ENCODE measurements at places on chromosomes 1 and 21.

GRCh38 chr1:150008699-150009098 is 1.8 kb downstream of the OTUD7B start:
- no peak for DNase-seq

- DNase-seq, result no peak
Observed at GRCh38 chr21:41801321-41802197, 34.7 kb upstream of the RIPK4 start.

GRCh38 chr1:28190996-28191645 is 14.6 kb upstream of the PTAFR start:
- DNase-seq, result no peak

DNA sequence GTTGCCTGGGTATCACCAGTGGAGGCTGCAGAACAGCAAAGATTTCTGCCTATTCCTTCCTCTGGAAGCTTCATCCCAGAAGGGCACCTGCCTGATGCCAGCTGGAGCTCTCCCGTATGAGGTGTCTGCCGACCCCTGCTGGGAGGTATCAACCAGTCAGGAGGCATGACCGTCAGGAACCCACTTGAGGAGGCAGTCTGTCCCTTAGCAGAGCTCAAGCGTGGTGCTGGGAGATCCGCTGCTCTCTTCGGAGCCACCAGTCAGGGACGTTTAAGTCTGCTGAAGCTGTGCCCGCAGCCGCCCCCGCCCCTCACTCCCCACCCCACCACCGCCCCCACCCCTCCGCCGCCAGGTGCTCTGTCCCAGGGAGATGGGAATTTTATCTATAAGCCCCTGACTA is 23.1 kb upstream of the HFM1 start:
- DNase-seq, result no peak

DNA sequence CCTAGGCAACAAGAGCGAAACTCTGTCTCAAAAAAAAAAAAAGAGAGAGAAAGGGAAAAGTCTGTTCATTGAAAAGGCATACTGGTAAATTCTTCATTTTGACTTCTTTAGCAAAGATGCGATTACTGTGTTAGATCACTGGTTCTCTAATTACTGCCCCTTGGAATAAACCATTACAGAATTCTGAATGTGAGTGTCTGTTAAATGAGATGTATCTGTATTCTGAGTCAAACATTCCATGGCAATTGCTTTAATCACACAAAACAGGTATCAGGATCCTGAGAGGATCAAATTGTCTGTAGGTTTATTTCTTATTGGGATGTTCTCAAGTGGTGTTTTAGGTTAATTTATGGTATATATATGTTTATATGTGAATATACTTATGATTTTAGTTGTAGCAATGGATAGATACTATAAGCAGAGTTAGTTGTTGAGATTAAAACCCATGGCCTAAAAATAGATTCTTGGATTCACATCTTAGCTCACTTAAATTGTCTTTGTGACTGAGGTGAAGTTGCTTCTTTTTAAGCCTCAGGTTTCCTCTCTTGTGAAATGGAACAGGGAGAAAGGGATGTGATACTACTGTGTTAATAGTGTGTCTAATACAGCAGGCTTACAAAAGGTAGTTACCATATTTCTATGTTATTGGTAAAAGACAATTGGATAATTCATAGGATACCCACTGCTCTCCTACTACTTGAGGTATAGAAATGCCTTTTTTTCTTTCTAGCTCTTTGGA is 16.2 kb downstream of the SRRM1 start:
- DNase-seq, result no peak

DNA sequence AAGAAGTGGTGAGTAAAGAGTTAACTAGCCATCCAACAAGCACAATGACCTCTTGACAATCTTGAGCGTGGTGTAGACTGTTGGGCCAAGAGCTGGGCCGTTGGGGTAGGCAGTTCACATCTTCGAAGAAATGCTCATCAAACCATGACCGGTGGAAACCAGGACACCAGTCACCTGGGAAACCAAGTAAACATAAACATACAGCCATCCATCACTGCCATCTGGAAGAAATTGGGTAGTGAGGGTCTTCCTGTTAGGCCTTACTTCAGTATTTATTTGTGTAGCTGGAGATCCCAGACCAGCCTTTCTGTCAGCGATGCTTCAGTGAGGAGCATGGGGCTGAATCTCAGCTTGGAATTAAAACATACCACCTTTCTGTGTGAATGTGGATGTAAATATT is 108.1 kb upstream of the HAO2 start:
- no peak for DNase-seq

- DNase-seq, result peak; percentile 26
Observed at GRCh38 chr1:201999625-202000238, 10.7 kb upstream of the ELF3 start.

GRCh38 chr1:219367496-219367895 is 193.8 kb downstream of the LYPLAL1 start:
- no peak for DNase-seq

GRCh38 chr1:175188936-175189335 is 3.6 kb downstream of the KIAA0040 start:
- DNase-seq, result peak; percentile 62

DNA sequence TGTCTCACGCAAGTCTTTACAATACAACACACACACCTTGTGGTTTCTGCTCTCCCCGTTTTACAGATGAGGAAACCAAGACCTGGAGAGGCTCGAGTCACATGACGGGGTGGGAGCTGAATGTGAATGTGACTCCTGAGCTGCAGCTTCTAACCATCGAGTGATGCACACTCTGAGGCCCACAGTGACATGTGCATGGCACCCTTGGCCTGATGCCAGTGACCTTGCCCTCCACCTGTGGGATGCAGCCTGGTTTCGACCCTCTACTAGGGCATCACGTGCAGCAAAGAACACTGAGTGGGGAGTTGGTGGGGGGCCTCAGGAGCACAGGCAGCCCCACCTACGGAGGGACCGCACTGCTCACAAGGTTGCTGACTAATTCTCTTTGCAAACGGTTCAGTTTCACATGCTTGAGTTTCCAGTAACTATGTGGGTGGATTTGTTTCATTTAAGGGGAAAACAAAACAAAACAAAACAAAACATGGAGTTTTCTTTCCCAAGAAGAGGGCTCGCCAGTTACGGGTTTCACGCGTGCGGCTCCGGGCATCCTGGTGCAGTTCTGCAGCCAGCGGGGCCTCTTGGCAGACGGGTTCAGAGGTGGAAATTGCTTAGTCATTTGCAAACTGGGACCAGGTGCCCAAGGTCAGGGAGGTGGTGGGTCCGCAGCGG is 22.9 kb downstream of the SPSB1 start:
- peak; percentile 67 for DNase-seq

DNA sequence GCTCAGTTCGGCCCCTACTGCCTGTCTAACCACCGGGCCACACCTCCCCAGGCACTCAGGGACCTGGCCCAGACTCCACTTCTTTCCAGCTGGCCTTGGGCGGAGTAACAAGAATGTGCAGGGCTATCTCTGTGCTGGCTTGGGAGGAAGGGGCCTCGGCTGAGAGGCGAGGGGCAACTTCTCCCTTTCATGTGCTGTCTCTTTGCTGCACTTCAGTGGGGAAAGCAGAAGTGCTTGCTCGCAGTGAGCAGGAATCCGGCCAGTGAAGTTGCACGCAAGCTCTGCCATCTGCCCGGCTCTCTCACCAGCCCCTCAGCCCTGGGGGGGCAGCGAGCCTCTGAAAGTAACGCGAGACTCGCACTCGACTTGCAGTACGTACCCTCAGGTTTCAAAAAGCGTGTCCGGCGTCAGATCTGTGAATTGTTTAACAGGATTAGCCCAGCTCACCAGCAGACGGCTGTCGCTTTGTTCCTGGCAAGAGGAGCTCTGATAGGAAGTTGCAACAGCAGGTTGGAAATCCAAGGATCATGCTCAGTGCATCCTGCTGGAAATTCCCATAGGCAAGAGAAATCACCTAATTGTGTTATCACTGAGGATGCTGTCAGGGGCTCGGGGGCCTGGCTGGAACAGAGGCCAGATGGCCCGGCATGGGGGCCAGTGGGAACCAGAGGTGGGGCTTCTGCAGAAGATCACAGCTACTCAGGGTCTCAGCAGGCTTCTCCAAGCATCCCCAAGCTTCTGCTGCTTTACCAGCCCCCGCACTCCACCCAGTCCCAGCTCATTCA is 221.1 kb downstream of the NPHP4 start:
- no peak for DNase-seq

- no peak for DNase-seq
Observed at GRCh38 chr1:46368791-46369190, 25.3 kb upstream of the FAAH start.

GRCh38 chr1:61120246-61120840 is 38.0 kb downstream of the NFIA start:
- DNase-seq, result no peak

- no peak for DNase-seq
Observed at GRCh38 chr1:115669886-115670285, 28.1 kb downstream of the VANGL1 start.

- DNase-seq, result no peak
Observed at GRCh38 chr1:232473900-232474299, 156.0 kb downstream of the SIPA1L2 start.

GRCh38 chr1:47709872-47710231 is 272.0 kb downstream of the FOXD2 start:
- no peak for DNase-seq

- DNase-seq, result no peak
Observed at GRCh38 chr1:36493524-36493923, 10.8 kb upstream of the CSF3R start.

DNA sequence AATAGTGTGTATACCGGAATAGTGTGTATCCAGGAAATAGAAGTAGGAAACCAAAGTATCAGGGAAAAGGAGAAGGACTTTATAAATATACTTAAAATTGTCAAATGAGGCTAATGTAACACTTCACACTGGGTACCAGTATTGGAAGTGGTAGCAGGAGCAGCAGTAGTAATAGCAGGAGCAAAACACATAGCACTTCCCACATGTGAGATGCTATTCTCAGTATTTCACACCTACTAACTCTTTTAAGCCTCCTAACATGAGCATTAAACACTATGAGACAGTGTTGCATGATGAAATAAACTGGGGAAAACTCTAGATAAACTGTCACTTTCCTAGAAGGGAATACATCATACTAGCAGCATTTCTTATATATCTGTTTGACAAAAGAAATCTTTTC is 376.7 kb downstream of the VAV3 start:
- no peak for DNase-seq

- peak; percentile 3 for DNase-seq
Observed at GRCh38 chr1:174209347-174210187, 50.2 kb downstream of the RABGAP1L start.

DNA sequence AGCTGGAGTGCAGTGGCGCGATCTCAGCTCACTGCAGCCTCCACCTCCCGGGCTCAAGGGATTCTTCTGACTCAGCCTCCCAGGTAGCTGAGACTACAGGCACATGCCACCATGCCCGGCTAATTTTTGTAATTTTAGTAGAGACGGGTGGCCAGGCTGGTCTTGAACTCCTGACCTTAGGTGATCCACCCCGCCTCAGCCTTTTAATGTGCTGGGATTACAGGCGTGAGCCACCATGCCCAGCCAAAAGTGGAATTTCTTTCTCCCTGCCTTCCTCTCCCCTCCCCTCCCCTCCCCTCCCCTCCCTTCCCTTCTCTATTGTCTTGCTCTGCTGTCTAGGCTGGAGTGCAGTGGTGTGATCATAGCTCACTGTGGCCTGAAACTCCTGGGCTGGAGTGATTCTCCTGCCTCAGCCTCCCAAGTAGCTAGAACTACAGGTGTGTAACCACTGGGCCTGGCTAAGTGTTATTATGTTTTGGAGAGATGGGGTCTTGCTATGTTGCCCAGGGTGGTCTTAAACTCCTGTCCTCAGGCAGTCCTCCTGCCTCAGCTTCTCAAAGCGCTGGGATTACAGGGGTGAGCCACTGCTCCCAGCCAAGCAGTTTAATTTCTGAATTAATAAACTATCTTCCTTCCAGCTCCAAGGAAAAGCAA is 10.0 kb upstream of the MACF1 start:
- DNase-seq, result no peak

DNA sequence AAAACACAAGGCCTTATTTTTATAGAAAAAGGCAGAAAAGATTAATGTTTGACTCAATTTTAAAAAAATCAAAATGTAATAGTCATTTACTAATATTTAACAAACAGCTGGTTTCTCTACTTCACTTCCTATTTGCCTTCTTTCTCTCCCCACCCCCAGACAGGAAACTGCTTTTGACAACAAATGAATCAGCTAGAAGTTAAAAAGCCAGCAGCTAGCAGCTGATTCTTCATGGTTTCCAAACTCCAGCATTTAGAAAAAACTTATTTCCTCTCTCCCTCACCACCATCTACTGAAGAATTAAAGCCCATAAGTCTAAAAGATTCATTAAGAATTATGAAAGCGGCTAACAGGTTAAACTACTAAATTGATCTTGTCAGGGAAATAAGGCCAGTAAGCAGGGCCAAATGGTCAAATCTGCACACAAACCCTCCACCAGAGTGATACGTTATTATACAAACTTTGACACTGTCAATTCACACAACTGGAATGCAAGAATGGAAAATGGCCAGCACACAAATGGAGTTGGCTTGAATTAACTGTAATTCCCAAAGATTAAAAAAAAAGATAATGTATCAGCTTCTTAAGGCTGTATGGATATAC is 4.0 kb downstream of the WDR26 start:
- DNase-seq, result no peak

DNA sequence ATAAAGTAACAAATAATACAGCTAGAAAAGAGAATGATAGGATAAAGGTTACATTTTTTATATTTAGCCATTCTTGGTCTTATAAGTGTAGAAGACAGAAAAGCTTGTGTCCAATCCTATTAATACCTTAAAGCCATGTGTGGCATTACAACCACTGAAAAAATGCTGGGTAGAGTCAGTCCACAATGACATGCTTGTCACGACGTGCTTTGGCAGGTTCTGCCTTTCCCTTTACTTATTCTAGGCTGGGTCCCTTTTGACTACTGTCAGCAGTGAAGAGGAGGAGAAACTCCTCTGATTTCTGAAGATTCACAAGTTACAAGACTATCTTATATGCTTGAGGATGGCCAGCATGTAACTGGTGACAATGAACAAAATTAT is 14.6 kb upstream of the AIM2 start:
- DNase-seq, result no peak

DNA sequence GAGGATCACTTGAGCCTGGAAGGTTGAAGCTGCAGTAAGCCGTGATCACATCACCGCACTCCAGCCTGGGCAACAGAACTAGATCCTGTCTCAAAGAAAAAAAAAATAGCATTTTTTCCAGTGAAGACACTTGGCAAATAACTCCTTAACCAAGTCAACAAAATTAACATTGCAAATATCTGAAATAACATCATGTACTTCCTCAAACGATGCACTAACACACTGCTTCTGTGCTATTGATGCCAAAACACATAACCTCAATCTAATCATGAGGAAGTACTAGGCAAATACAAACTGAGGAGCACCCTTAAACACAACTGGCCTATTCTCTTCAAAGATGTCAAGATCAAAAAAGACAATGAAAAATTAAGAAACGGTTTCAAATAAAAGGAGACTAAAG is 32.3 kb downstream of the PABPC4 start:
- no peak for DNase-seq

GRCh38 chr21:28179136-28179535 is 813.5 kb downstream of the LTN1 start:
- no peak for DNase-seq

DNA sequence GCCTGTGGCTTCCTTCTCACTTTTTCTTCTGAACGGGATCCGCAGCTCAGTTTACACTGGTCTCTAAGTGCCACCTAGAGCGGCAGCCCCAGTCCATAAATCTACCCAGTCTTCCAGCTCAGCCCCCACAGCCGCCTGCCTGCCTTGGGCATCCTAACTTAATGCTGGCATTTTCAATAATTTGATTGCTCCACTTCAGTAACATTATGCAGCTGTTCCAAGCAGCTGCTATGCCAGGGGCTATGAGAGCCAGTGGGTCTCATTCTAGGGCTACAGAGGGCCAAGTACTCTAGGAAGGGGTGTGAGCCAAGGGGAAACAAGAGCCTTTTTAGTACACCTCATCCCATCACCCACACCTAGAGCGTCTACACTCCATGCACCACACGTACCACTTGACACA is 48.4 kb upstream of the COA6 start:
- DNase-seq, result no peak
